ENCODE measurements at places on chromosomes 12 and 14.

- DNase-seq = peak; percentile 82
Observed at GRCh38 chr14:55814873-55815272, 234.9 kb downstream of the KTN1 start.

DNA sequence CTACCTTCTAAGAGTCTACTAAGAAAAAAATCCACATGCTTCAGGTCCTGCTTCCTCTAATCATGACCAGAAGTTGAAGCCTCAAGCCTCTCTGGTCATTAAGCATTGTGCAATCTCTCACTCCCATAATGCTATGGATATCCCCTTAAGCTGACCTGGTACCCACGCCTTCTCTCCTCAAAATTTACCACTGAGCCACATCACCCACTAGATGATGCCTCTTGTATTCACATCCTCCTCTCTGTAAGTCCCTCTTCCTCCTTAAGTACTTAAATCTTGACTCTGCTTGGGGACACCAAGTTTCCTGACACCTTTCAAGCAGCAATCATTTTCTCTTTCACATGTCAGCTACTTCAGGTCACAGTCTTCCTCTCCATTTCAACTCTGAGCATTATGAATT is 9.8 kb downstream of the GALNT4 start:
- DNase-seq = peak; percentile 61

GRCh38 chr12:110641521-110641920 is 27.6 kb downstream of the TCTN1 start:
- peak; percentile 57 for DNase-seq

- no peak for DNase-seq
Observed at GRCh38 chr12:103475073-103475472, 20.7 kb downstream of the C12orf42 start.

DNA sequence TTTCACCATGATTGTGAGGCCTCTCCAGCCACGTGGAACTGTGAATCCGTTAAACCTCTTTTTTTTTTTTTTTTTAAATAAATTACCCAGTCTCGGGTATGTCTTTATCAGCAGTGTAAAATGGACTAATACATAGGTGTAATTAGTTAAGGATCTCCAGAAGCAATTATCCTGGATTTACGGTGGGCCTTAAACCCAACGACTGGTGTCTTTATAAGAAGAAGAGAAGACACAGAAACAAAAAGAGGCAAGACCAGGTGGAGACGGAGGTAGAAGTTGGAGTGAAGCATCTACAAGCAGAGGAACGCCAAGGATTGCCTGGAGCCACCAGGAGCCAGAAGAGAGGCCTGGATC is 114.6 kb upstream of the MAP1LC3B2 start:
- DNase-seq = no peak

DNA sequence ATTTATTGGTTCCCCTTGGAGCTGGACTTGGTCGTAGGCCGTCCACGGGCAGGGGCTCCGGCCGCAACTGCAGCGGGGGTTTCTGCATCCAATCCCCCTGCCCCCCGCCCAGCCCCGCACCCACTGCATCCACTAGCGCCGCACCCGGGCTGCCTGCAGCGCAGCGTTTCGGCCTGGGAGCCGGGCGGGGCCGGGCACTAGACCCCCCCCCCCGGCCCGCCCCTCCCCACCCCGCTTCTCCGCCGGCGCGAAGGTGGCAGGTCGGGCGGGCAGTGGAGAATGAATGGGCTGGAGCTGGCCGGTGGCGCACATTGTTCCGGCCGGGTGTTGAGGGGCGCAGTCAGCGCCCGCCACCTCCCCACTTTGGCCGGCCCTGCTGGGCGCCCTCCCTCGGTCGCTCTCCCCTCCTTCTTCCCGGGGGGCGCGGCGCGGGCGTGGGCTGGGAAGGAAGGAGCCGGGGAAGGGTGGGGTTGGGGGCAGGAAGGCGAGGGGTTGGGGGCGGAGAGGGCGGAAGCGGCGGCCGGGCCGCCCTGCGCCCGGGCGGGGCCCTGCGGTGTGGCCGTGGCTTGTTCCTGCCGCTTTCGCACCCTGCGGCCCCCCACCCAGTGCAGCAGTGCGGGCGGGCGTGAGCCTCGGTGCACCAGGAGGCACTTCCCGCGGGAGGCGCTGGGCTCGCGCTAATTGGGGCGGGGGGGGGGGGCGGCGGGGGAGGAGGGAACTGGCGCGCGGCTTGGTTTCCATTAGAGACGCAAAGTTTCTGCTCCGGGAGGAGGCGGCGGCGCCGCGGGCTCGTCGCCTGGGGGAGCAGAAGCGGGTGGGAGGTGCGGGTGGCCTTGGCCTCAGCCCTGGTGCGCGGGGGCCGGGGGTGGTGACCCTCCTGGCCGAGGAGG is 841 bp downstream of the CALM1 start:
- peak; percentile 72 for DNase-seq

DNA sequence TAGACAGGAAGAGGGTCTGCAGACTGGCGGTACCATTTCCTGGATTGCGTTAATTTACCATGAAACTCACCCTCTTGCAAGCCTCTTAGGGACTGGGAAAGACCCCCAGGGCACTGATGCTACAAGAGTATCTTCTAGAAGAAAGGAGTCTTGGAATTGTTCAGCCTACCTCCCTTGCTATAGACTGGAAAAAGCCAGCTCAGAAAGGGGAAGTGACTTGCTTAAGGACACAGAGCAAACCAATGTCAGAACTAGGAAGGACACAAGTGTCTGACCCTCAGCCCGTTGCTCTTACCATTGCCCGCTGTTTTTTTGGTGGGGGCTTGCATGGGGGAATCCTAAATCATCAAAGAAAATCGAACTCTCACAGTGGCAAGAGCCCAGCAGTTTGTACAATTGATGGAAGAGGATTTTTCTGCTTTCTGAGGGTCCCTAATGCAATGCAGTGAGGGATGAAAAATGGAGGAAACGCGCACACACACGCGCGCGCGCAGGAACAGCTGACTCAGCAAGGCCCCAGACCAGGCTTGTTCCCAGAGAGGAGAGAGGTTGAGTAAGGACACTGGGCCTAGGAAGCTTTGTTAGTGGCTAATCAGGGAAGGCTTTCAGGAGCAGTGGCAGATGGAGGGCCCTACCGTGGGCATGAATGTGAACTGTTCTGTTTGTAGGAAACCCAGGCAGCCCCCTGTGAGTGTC is 50.9 kb downstream of the RIN3 start:
- DNase-seq = peak; percentile 68

DNA sequence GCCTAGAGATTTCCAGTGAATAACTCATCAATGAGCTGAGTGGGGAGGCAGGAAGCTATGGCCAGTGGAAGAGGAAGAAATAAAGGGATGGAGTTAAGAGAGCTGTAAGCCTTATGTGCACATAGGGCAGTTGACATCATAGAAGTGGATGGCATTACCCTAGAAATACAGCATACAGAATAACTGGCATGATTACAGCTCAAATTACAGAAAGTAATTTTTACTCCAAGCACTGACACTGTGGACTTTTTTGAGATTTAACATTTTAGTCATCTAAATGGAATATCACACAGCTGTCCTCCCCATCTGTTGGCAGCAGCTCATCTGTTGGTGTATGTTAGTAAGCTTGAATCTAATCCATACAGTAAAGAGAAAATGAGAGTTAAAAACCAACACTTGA is 5.4 kb upstream of the IPO8 start:
- DNase-seq = no peak

GRCh38 chr14:92513966-92514843 is 624 bp downstream of the RIN3 start:
- DNase-seq = peak; percentile 63

- DNase-seq = peak; percentile 62
Observed at GRCh38 chr12:121581686-121582429, 1.0 kb upstream of the KDM2B start.

Data from suppressor macrophage treated with lipopolysaccharide for 1 hour (primary cell).